Stimulated activated CD4-positive, alpha-beta T cell treated with anti-CD3 and anti-CD28 coated beads, Interleukin-2, amount 100 ng/mL, for 48 hours (primary cell): ENCODE measurements at places on chromosomes 5 and 9.
A peak's percentile ranks its signal among the peaks of the same experiment; 100 is the strongest.

- DNase-seq: no peak
These were observed 52.5 kb downstream of the NR3C1 start for GRCh38 chr5:143350751-143351602.

DNA sequence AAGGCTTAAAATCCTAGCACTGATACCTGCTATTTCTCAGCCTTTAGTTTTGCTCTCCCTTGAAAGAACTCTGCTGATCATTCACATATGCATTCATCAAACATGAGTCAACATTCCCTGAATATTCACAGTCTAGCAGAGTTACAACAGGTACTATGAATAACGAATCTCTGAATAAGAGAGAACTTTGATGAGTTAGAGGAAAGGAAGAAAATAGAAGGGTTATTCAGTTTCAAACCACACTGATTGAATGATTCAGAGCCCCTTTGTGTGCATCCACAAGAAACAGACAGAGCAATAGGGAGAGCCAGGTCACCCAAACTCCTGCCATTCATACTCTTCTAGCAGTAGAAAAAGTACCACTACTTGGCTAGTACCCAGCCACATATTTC, 36.0 kb downstream of the FOXD1 start:
- DNase-seq: no peak

DNA sequence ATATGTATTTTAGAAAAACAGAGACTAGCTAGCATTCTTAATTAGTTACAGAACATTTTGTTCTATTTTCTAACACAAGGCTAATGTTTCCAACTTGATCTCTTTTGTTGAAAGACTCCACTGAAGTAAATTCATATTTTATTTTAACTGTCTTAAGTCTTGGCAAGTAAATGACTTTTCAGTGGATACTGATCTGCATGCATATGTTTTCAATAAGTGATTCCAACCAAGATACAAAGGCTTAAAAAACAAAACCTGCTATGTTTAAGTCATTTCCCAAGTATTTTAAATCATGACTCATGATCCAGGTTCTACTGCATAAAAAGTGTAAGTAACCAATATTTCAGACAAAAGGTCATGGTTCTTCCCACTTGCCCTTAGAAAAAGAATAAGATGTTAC, 5.7 kb downstream of the CDO1 start:
- no peak for DNase-seq

- no peak for DNase-seq
These were observed 69.0 kb upstream of the DAPK1 start for GRCh38 chr9:87428659-87429058.

DNA sequence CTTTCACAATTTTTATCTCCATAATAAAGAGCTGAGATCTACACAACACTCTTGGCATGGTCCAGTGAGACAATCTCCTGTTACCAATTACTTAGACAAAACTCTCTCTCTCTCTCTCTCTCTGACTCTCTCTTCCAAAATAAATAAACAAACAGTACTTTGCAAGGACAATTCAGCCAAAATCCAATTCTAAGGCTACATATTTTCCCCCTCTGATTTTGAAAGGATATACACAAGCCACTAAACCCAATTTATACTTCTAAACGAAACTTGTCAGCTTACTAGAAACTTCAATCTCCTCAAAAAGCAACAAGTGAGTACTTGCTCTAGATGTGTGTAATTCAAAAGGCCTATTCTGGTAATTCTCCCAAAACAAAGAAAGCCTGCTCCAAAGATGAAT, 26.3 kb upstream of the TNPO1 start:
- DNase-seq: no peak

DNA sequence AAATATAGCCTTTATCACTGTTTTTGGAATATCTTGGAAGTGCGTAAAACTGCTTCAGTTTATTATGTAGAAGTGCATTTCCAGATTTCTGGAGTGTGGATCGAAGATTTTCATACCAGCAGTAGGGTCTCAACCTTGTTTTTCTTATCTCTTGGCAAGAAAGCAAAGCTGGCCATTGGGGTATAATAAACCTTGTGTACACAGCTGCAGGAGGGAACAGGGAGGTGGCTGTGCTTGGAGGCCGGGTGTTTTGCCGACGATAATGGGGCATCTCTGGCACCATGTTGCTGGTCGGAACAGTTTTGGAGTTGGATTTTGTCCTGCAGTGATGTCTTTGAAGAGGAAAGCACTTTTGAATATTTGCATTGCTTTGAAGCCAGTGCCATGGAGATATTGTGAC, 308.8 kb upstream of the DMRT1 start:
- DNase-seq: no peak

- DNase-seq: no peak
These were observed 179.6 kb downstream of the GRIA1 start for GRCh38 chr5:153670101-153670500.

GRCh38 chr9:78692871-78693270, 395.9 kb downstream of the PSAT1 start:
- DNase-seq: no peak

- DNase-seq: no peak
These were observed 41.9 kb downstream of the NTRK2 start for GRCh38 chr9:84711398-84711777.

DNA sequence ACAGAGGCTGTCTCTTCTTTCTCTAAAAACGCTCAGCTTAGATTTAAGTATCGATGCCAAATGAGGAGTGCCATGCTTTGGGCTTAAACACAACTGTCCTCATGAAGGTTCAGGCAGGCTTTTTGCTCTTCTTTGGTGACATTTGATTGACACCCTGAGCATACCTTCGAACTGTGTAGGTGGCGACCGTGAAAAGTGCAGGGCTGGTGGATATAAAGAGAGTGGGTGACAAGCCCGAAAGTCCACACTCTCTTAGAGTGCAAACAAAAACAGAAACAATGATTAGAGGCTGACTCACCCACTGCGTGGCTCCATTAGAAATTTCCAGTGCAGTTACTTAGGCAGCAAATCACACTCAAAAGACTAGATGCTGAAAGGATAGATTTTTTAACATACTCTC, 141.7 kb downstream of the SYK start:
- DNase-seq: no peak

DNA sequence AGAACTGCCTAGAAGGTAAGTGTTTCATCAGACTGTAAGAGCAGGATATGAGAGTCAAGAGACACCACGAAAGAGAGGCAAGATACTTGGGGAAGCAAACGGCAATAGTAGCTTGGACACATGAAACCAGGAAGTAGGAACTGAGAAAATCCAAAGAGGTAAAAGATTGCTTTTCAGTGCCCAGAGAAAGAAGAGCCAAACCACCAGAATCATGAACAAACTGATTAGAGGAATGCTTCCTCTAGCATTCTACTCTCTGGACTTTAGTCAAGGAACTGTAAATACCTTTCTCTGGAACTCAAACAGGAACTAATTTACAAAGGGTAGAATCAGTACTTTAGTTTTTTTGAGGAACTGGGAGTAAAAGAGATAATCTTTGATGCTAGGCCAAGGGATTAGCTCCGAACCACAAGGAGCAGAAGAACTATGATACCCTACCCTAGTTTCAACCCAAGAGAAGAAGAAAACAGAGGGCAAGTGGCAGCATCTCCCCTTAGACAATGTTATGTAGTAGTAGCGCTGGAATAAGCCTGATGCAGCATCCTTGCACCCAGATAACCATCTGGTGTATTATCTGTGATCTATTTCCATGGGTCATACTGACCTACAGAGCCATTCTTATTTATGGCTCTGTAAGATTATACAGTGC, 41.3 kb downstream of the EFCAB9 start:
- no peak for DNase-seq

GRCh38 chr5:157817928-157818327, 41.0 kb downstream of the CLINT1 start:
- no peak for DNase-seq

- no peak for DNase-seq
These were observed 32.5 kb upstream of the RAB14 start for GRCh38 chr9:121233906-121234831.

GRCh38 chr5:159439002-159439401, 108.7 kb upstream of the IL12B start:
- DNase-seq: no peak

DNA sequence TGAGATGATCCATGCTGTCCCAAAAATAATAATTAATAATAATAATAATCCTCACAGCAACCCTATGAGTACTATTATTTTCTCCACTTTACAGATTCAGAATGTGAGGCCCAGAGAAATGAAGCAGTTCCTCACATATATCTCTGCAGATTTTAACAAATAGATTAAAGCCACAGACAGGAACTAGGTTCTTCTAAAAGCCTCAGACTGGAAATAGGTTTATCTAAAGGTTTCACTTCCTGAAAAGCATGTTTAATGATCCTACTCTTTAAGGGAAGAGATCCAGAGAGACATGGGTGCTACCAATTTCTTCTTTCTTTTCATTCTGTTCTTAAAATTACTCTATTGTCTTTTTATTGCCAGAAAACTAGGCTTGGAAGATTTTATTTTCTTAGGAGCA, 1079.4 kb upstream of the COX7C start:
- DNase-seq: no peak

- DNase-seq: no peak
These were observed 29.5 kb downstream of the C5orf15 start for GRCh38 chr5:133938929-133939328.

- no peak for DNase-seq
These were observed 74.1 kb downstream of the SERINC5 start for GRCh38 chr5:80181618-80182211.

DNA sequence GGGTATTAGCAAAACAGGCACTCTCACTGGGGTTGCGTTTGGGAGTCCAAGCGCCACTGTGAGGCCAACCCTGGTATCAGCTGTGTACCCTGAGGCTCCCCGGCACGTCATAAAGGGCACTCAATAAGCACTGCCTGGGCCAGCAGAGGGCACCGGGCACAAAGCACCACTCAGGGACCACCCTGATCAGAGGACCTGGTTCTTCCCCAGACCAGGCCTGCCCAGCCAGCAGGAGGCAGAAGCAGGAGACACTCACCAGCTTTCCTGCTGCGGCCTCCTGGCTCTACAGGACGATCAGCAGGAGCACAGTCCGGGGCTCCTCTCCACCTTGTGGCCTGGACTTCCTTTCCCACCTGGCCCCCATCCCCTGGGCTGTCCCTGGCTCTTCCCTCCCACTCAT, 12.6 kb downstream of the MGAT1 start:
- no peak for DNase-seq

DNA sequence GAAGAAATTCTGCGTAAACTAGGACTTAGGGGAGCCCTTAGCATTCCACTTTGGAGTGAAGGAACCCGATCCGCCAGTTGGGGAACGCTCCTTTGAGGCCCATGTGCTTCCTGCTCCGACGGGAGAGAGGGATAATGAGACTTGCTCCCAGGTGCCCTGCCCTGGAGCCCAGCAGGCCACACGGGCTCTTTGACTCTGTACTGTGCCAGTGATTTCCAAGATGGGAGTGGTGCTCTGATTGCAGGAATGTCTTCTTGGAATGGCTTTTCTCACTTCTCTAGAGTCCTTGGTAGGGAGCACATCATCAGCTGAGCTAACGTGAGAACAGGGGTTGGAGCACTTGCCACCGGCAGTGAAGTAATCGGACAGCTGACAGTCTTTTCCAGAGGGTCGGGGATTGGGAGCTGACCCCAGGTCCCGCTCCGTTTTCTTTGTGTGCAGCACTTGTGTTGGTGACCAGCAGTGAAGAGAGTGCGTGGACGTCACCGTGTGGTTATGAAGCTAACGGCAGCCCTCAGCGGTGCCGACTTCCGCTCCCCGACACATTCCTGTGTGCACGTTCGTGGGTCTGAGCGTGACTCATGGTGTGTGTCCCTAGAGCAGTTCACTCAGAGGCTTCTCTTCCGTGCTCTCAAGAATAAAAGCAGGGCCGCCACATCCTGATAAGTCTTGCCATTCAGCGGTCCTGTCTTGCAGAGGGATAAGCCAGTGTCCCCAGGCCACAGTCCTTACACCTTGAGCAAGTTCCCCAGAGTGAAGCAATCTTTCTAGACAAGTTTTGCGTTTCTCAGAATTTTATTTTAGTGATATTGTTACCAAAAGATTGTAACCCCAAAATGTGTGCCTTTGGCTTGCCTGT, 25.6 kb downstream of the ABL1 start:
- no peak for DNase-seq

DNA sequence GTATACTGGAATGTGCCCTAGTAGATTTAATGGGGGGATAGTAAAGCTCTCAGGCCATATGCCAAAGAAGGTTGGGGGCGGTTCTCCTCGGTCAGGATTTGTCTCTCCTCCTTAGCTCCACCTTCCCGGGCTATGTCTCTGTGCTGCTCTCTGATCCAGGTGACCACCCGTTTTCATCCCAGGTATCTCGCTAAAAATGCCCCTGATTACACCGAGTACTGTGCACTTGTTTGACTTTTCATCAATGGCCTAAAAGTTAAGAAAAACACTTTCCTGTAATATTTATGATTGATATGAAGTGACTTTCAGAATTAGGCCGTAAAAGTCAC, 724 bp downstream of the NDUFS6 start:
- no peak for DNase-seq

GRCh38 chr9:93575796-93576257, 557 bp upstream of the PHF2 start:
- DNase-seq: peak; percentile 39

DNA sequence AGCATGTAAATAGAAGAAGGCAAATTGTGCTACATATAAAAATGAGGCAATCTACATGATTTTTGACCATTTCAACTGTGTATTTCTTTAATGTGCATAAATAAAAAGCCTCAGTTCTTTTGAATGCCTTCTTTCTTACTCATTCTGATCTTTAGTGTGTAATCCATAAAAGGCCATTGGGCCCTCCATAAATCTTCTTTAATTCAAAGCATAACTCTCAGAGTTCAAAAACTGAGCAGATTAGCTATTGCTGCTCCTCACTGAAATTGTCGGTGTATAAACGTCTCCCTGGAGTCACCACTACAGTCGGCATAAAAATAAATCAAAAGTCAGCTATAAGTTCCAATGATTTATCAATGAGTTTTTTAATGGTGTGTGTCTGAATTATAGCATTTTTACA, 45.3 kb upstream of the ADAMTSL1 start:
- DNase-seq: no peak

- no peak for DNase-seq
These were observed 49.5 kb upstream of the CD180 start for GRCh38 chr5:67246108-67246507.

- no peak for DNase-seq
These were observed 115.9 kb downstream of the KIF4B start for GRCh38 chr5:155129513-155129880.

DNA sequence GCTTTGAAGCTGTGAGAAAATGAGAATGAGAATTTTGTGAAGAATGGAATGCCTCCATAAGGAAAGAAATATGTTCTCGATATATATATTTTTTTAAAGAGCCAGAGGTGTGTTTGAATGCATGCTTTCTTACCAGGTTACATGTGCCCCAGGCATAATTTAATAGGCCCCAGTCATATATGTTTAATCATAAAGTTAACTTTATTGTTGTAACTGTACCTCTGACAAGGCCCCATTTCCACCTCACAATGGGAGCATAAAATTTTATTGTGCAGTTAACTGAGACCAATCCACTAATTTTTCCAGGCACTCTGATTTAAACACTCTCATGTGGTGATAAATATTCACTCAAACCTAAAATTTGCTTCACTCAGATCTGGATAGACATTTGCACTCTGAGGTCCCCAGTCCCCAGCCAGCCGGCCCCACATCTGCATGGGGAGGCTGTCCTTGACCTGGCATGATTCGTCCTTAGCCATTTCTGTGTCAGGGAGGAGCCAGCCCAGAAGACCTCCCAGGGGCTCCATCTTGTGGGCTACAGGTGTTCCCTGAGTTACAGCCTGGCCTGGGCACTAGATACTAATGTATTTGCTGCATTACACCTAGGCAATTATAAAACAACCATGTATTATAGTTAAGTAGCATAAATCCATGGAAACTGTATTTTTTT, 245.8 kb downstream of the MTRR start:
- DNase-seq: no peak
